Endothelial cell (in vitro differentiated cells): ENCODE measurements at places on chromosomes 3 and 15. TPM values are rescaled to one million over a fixed set of nuclear protein-coding genes. Genes with fewer than 3 reads are reported as not detected.

NR1I2 gene
- total RNA-seq: 0.23 TPM

ROBO1 gene
- total RNA-seq: 250 TPM

ARGFX gene
- not detected for total RNA-seq

BNC1 gene
- 14.4 TPM for total RNA-seq

CCR1 gene
- not detected for total RNA-seq

HRG gene
- total RNA-seq: not detected

SCAPER gene
- total RNA-seq: 18.1 TPM

SKOR1 gene
- 0.21 TPM for total RNA-seq

CACNA1D gene
- 208 TPM for total RNA-seq
